ENCODE measurements at places on chromosomes 4 and X.
A peak's percentile ranks its signal among the peaks of the same experiment; 100 is the strongest.

- peak; percentile 15 for DNase-seq
Observed at GRCh38 chrX:23668335-23668734, 1.0 kb downstream of the PRDX4 start.

DNA sequence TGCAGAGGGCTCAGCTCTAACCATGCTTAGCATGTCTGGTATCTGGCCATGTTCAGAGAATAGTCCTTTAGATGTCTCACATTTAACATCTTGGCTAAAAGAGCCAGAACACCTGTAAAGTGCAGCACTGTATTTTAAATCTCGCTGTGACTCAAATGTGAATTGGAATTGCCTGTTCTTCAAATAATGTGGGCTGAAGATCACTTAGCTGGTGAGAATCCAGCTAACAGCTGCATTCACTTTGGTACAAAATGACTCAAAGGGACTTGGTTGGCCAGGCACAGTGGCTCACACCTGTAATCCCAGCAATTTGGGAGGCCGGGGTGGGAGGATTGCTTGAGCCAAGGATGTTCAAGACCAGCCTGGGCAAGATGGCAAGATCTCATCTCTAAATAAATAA, 63.5 kb upstream of the PLAC8 start:
- no peak for DNase-seq

DNA sequence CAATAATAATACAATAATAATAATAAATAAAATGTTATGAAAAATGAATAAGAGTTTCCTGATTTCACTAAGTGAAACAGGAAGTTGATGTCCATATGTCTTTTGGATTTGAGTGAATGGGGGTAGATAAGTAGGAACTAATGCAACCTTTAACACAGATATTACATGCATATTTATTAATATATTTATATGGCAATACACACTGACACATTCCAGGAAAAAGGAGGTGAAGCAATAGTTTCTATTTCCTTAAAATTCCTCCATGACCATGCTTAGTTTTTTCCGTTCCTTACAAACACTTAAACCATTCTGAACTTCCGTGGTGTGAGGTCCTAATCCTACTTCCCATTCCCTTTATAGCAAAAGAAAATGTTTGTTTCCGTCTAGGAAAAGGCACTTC, 48.3 kb downstream of the ATXN3L start:
- DNase-seq = no peak

DNA sequence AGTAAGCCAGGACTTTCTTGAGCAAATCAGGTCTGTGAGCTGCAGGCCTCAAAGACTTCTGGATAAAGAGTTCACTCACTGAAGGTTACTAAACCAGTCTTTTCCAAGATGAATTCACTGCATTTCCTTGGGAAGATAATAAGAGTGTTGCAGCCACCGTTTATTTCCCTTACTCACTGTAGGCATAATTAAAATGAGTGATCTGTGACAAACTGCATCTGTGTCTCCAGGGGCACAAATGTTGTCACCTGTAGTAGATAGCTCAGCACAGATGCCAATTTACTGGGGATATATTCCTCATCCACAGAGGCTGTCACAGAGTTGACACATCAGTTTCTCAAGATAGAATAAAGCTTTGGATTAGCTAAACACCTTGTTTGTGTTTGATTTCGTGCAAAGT, 580.2 kb downstream of the SPRY1 start:
- no peak for DNase-seq

DNA sequence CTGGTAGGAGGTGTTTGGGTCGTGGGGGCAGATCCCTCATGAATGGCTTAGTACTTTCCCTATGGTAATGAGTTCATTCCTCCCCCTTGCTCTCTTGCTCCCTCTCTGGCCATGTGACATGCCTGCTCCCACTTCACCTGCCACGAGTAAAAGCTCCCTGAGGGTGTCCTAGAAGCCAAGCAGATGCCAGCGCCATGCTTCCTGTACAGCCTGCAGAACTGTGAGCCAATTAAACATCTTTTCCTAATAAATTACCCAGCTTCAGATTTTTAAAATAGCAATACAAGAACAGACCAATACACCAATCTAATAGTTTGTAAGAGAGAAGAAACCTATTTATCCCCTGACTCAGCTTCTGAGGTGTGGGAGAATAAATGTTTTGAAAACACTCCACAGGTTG, 60.5 kb downstream of the FGFBP1 start:
- DNase-seq = no peak

DNA sequence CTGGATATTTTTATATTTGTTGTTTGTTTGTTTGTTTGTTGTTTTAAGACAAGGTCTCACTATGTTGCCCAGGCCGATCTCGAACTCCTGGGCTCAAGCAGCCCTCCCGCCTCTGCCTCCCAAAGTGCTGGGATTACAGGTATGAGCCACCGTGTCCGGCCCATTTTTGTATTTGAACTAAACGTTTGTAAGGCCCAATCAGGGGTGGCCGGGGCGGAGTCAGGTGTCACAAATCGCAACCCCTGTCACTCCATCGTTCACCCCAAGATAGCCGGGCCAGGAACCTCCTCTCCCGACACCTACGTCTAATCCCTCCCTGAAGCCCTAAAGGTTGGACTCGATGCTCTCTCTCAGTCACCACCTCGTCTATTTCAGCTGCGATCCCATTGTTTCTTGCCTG, 722 bp upstream of the EFHC2 start:
- DNase-seq = peak; percentile 19

DNA sequence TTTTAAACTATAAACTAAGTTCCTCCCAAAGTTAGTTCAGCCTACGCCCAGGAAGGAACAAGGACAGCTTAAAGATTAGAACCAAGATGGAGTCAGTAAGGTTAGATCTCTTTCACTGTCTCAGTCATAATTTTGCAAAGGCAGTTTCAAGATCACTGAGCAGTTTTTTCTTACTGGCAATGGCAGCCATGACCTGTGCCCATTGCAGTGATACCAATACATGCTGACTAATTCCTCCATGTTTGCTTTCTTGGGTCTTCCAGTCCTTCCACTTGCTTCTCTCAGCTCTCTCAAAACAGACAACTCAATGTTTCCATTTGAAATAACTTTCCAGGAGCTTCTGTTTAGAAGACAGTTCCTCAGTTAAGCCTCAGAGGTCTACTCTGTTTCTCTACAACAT, 79.5 kb downstream of the PCDH18 start:
- no peak for DNase-seq

DNA sequence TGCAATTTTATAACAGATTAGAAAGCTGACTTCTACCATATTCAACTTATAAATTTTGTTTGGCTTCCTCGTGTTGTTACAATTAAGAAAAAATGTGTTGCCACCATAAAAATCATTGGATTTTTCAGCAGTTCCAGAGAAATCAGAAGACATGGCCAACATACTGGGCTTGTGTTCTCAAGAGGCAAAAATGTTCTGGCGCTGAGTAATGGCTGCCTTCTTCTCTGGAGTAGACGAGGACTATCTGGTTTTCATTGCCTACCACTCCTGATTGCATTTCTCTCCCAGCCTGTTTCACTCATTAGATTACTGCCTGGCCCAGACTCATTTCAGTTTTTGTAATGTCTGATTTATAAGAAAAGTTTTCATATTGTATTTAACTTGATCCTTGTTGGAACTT, 122.3 kb downstream of the ARHGAP10 start:
- DNase-seq = no peak

GRCh38 chr4:87122252-87122651, 98.2 kb downstream of the KLHL8 start:
- DNase-seq = no peak

GRCh38 chrX:87391742-87392141, 125.9 kb upstream of the KLHL4 start:
- DNase-seq = no peak

DNA sequence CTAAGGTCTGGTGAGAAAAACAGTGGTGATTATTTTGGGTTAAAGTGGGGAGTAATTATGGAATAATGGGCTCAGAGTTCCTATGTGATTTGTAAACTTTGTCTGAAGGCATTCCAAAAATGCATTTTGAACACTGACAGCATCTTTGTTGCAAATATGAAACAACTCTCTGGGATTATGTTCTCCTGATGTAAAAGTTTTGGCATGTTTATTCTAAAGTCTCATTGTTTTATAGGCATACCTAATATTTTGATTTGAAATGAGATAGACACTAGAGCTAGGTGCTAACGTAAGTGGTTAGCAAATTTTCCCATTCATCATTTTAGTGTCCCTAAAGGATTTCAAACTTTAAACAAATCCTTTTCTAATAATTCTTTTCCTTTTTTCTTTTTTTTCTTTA, 140.9 kb upstream of the ANXA3 start:
- DNase-seq = no peak

GRCh38 chr4:185275501-185275900, 66.1 kb downstream of the SNX25 start:
- no peak for DNase-seq

- DNase-seq = no peak
Observed at GRCh38 chr4:105291925-105292324, 145.2 kb downstream of the TET2 start.

- DNase-seq = peak; percentile 5
Observed at GRCh38 chrX:71147496-71148277, 3.0 kb downstream of the NLGN3 start.

- DNase-seq = no peak
Observed at GRCh38 chr4:3337357-3337732, 44.5 kb downstream of the RGS12 start.

DNA sequence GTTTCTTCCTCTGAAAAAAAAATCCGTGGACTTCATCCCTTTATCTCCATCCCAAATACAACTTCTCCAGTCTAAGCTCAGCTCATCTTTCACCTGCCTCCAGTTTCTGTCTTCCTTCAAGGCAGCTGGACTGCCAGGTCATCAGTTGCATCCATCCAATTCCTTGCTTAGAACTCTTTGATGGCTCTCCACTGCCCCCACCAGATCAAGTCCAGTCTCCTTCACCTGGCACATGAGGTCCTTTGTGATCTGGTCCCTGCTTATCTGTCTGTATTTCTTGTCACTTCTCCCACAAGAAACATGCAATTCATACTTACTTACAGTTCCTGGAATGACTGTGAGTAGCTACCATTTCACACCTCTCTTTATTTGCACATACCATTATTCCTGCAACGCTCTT, 33.8 kb downstream of the OTUD6A start:
- DNase-seq = no peak

DNA sequence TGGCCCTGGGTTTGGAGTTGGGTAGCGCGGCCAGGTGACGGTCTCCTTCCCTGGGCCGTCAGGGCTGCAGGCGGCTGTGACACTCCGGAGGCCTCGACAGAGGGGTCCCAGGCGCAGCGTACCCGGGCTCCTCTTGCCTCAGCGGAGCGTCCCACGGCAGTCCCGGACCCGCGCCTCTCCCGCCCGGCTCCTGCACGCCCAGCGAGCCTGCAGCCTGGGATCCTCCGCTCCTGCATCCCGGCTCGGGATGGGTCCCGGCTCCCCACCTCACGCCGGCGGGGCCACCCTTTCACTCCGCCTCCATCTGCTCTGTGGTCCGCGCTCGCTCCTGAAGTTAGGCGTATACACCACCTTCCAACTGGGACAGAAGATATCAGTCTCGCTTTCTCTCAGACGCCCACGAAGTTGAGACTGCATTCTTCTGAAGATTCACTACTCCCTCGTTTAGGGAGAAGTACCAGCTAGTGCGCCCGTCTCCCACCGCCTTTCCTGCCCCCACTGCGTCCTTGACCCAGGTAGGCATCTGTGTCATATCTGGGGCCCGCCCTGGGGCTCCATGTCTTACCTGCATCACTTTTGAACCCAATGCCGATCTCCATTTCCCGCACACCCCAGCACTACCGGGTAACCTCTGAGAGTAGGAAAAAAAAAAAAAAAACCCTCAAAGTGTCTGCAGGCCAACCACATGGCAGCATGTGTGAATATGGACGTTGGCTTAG, 32.3 kb upstream of the KDR start:
- DNase-seq = no peak

GRCh38 chr4:158238575-158238974, 28.3 kb downstream of the TMEM144 start:
- no peak for DNase-seq

GRCh38 chr4:25950461-25951389, 36.7 kb downstream of the SMIM20 start:
- no peak for DNase-seq

DNA sequence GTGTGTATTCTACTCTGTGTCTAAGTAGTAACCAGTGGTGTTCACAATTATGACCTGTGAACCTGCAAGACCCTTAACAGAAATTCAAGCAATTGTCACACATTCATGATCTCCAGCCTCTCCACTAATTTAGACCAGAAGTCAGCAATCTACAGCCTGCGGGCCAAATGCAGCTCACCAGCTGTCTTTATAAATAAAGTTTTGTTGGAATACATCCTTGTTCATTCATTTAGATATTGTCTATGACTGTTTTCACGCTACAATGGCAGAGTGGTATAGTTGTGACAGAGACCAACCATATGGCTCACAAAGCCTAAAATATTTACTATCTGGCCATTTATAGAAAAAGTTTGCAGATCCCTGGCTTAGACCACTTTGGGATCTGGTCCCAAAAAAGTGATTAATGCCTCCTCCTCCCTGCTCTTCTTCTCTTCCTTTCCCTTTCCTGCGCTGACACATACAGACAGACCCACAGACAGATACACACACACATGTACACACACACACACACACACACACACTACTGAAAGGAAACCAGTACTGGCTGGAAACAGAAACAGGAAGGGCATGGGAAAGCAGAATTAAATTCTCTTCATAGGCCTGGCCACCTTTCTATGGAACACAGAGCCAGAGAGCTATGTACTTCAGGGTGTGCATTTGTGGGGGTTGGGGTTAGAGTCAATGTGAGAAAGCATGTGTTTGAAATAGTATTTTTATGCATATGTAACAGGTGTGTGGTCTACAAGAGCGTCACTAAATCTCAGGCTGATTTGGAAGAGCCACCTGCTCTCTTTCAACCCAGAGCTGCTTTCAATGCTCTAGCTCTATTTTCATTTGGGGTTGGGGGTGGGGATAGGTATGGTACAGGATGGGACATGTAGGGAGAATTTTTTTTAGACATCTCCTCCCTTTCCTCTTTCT, 49.7 kb upstream of the TMEM164 start:
- no peak for DNase-seq

- DNase-seq = no peak
Observed at GRCh38 chr4:130486186-130486585, 1390.2 kb downstream of the C4orf33 start.

DNA sequence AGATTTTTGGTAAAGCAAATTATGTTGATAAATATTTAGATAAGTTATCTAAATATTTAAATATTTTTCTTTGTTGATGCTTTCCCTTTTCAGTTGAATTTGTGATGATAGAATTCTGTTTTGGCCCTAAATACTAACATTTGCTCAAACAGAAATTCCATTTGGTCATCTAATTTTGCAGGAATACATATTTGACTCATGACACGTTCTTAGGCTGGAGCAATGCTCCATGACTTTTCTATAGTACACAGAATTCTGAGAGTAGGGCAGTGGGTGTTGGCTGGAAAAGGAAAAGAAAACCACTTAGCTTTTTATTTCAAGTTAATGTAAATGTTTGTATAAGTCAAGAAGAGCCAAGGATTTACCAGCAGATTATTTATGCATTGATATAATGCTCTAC, 58.6 kb upstream of the GK2 start:
- DNase-seq = no peak

GRCh38 chr4:76892001-76892400, 5.9 kb downstream of the SOWAHB start:
- no peak for DNase-seq

GRCh38 chrX:18173494-18174180, 47.0 kb downstream of the BEND2 start:
- peak; percentile 40 for DNase-seq

- DNase-seq = no peak
Observed at GRCh38 chr4:4491396-4491893, 50.4 kb downstream of the STX18 start.
